Activated T-helper 1 cell treated with anti-CD3 and anti-CD28 coated beads, Interleukin-2, amount 50 U/mL, for 16 hours (primary cell): ENCODE measurements at places on chromosomes 2 and 18.

- no peak for DNase-seq
Measured at GRCh38 chr2:45330108-45330507, 281.0 kb downstream of the SRBD1 start.

DNA sequence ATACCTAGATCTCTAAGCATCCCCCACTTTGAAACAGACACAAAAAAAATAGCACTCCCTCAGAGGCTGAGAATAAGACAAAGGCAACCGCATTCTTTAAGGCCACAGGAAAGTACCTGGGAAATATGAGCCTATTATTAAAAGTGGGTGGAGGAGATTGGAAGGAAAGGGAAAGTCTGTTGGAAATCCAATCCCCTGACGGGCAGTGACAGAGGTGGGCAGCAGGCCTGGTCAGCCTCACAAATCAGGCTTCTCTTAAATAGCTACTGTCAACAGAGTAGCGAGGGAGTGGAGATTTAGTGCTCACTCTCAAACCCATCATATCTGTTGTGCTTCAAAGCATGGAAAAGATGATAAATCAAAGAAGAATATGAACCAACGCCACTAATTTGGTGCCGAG lies 324.4 kb downstream of the ALK start:
- DNase-seq: no peak

DNA sequence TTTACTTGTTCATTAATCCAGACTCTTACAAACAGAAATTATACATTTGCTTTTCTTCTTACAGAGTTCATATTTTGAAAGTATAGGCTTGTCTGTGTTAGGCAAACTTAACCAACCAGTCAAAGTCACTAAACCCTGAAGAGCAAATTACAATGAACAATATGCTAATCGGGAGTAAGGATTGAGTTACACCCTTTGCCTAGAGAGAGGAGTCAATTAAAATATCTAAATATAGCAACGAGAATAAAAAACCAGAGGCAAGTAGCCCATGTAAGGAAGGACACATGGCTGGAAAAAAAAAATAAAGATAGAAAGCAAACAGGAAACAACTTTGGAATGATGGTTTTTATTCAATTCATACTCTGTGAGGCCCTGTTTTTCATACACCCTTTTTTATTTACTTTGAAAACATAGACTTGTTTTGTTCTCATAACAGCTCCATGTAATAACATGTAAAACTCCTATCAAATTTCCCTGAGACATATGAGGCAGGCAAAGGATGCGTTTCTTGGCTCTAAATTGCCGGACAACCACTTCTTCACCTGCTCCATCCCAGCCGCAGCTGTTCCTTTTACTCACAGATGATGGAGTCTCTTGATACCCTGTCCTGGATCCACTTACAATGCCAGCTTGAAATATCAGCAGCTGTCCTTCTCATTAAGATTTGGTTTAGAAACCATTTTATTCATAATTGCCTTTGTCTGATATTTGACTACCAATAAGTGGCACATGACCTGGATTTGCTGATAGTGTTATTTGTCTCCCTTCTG lies 767.7 kb upstream of the GCFC2 start:
- DNase-seq: no peak

GRCh38 chr18:13614641-13615288 lies 111.6 kb downstream of the FAM210A start:
- no peak for DNase-seq

DNA sequence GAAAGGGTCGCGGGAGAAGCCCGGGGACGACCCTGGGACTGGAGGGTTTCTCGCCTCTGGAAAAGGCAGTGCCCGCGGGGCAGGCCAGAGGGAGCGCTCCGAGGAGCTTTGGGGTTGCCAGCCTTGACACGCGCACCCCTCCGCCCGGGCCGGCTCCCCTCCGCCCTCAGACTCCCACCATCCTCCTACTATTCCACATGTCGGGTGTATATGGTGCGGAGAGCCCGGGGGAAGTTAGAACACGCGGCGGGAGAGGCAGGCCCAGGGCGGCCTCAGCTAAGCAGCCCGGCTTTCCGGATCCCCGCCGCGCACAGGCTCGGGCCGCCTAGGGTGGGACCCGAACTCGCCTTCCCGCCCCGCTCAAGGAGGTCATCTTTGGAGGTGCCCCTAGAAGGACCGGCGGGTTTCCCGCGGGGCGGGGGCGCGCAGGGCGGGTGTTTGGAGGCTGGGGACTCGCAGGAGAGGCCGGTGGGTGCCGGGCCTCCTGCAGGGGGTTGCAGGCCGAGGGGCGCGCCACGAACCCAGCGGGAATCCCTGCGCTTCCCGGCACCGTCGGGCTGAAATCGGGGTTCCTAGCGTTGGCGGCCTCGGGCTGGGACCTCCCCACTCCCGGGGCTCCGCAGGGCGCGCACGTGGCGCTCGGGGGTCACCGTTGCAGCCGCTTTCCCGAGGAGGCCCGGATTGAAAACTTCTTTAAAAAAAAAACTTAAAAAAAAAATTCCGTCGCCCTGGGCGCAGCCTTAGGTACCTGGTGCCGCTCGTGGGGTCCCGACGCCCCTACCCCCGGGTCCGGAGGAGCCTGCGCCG lies 3.7 kb downstream of the NFATC1 start:
- no peak for DNase-seq

DNA sequence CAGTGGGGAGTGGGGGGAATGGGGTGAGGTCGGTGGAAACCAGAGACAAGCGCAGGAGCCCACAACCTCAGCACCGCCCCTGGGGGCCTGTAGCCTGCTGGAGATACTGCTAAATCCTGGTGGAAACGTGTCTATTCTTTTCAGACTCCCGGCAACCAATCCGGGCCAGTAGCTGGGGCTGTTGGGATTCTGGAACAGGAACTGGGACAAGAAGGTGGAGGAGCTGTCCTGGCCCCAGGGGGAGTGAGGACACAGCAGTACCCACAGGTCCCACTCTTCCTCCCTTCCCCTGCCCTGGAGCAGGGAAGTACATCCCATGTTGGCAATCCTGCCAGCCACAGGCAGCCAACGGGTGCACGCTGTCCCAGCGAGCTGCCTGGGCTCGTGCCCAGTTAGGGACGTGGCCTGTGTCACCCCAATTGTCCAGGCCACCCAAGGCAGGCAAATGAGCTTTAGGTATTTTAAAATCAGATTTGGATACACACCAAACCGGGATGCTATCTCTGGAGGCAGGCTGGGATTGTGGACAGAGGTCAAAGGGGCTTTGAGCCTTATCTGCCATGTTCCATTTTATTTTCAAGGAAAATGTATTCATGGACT lies 51.8 kb downstream of the HS1BP3 start:
- DNase-seq: no peak

DNA sequence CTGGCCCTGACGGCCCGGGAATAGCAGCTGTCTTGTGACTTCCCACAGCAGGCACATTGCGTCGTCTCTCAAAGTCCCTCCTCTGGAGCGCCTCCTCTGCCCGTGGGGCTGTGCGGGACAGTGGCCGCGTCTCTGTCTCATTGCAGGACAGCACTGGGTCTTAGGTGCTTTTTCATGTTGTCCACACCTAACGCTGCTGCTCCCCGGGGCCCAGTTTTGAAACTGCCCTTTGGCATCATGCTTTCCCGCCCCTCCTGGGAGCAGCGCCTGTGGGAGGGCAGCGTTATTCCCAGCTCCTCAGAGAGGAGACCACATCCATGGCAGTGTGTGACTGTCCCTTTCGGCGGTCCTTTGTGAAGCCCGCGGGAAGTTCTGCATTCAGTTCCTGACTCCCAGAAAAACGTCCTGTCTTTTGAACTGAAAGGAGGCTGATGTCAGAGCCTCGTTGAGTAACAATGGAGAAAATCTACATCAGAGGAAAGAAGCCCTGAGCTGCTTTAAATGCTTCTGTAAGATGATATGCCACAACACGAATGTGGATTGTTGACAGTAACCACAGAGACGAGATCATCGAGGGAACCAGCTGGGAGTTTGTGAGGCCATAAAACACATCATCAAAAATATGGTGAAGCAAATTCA lies 226.0 kb downstream of the FAM210A start:
- DNase-seq: no peak

DNA sequence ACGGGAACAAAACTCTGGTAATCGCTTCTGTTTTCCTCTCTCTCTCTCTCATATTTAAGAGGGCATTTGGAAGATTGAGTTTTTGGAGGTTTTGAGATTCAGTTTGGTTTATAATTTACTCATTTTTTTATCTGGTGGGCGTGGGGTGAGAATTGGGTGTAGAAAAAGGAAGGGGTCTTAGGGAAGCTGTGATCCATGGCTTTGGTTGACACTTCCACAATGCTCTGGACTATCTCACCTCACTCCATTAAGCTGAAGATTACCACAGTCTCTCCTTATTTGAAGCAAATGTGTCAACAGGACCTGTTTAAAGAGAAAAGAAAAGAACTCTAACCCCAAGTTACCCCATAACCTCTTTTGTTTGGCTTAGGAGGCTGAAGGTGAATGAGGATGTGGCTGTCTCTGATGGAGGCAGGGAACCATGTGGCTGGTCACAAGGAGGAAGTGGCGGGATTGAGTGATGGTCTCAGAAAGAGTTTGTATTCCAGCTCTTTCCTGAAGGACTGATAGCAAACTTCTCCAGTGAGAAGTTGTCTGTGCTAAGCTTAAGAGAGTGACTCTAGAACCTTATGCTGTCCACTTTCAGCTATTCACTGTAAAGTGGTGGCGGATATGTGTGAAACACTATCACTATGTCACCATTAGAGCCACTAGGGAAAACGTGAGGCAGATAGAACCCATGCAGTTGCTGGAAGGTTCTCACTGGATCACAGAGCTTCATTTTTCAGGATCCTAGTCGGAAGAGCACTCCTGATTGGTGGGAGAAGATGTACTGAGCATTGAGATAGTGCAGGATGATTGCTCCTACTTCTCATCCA lies 934 bp downstream of the ZNF804A start:
- DNase-seq: no peak

- no peak for DNase-seq
Measured at GRCh38 chr2:189249171-189249570, 69.6 kb upstream of the COL5A2 start.

GRCh38 chr2:199484927-199485326 lies 27.2 kb upstream of the SATB2 start:
- no peak for DNase-seq

DNA sequence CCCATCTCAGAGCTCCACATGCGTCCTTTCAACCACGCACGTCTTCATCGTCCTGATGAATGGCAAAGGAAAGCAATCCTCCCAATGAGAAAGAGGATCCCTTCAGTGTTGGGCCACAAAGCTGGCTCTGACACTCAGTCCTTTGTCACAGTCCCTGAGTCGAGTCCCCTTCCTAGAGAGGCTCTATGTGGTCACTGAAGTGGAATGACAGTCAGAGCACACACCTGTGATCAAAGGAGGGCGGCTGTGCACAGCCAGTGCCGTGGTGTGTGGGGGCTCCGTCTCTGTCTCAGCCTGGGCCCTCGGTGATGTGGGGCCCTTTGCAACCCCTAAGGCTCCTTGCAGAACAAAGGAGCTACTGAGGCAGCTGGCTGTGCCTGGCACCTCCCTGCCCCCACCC lies 157.3 kb upstream of the APCDD1 start:
- no peak for DNase-seq

DNA sequence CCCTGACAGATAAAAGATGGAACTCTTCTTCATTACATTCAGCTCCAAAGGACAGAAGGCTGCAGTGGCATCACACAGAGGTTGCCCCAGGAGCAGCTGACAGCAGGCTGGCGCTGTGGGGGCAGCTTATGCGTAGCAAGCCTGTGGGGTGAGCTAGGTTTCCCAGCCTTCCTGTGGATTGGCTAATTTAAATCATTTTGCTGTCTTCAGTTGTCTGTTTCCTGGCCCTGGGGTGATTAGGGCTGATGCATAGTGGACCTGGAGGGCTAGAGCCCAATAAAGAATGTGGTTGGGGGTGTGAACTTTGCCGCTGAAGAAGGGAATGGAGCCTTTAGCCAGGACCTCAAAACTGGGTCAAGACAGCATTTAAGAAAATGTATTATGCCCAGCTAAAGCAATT lies 1038.0 kb downstream of the SOCS6 start:
- DNase-seq: no peak

DNA sequence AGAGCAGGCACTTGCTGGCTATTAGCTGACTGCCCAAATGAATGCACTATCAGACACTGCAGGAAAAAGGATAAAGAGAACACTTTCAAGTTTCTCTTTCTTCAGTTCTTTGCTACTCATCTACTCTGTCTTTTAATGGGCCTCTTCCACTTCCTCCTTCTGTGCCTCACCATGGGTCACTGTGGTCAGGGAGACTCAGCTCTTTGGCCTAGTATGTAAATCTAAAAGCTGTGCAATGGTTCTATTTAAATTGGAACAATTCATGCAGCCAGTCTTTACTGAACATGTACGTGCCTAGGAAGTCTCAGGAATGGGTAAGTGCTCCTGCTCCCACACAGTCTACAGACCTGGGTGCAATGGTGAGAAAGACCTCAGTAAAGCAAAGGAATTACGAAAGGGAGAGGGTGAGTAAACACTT lies 79.1 kb upstream of the DNMT3A start:
- DNase-seq: no peak

GRCh38 chr2:238863231-238863630 lies 15.3 kb downstream of the TWIST2 start:
- no peak for DNase-seq

- no peak for DNase-seq
Measured at GRCh38 chr2:238378230-238379095, 48.3 kb upstream of the ASB1 start.

DNA sequence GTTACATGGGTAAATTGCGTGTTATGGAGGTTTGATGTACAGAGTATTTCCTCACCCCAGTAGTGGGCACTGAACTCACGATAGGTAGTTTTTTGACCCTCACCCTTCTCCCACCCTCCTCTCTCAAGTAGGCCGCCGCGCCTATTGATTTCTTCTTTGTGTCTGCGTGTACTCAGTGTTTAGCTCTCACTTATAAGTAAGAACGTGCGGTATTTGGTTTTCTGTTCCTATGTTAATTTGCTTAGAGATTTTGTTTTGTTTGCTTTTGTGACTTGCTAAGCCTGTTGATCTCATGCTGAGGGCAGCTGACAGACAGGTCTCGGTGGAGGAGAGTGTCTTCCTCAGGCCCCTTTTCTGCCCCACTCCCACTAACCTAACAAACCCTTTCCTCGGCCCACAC lies 36.2 kb downstream of the ACOXL start:
- DNase-seq: no peak

GRCh38 chr2:172596776-172597175 lies 40.9 kb downstream of the PDK1 start:
- DNase-seq: no peak

GRCh38 chr2:142907653-142908052 lies 30.2 kb downstream of the KYNU start:
- DNase-seq: no peak

- no peak for DNase-seq
Measured at GRCh38 chr18:60189856-60190255, 182.7 kb downstream of the MC4R start.

DNA sequence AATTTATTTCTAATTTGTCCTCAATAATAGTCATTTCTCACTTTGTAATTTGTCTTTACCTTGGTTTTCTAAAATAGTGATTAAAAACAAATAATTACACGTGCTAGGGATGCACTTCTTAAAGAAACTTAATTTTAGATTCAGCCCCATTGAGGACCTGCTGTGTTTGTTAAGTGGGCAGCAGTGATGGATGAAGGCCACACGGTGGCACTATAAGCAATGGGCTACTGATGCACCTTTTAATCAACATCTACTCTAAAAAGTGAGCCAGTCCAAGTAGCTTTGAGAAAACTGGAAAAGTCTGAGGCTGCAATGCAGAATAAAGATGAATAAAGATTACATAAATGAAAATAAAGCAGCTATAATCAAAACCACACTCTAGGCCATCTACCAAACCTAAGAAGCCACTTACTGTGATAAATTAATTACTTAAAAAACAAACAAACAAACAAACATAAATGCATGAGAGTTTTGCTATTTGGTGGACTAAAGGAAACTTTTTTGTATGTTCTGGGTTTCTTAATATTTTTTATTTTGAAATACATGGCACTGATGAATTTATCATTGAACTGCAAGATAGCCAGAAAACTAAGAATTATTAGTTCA lies 89.3 kb downstream of the PDE11A start:
- DNase-seq: no peak
